ENCODE measurements at places on chromosomes 3 and 15.

GRCh38 chr3:124142389-124142970 is 150.6 kb upstream of the ROPN1 start:
- no peak overlapping the region for H3K27ac ChIP-seq
- H3K36me3 ChIP-seq, result no peaks in the 10 kb centered on the region
- DNase-seq, result peak; percentile 32
- peaks cover 24% of the 10 kb centered on the region for H3K4me1 ChIP-seq

DNA sequence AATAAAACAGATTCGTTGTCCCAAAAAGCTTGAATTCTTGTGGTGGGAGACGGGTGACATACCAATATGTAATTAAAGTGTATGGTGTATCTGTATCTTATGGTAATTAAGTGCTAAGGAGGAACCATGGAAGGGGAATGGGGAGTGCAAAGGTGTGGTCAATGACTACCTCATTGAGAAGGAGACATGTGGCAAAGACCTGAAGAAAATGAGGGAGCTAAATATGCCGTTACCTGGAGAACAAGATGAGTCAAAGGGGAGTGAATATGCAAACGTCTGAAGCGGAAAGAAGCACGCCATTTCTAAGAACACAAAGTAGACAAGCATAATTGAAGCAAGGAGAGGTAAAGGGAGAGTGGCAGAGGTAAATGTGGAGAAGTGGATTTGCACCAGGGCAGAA is 115.7 kb downstream of the SI start:
- no peak for DNase-seq
- H3K27me3 ChIP-seq, result no peaks in the 10 kb centered on the region
- no peak overlapping the region for H3K4me3 ChIP-seq
- no peaks in the 10 kb centered on the region for H3K36me3 ChIP-seq

GRCh38 chr3:48122504-48122903 is 65.7 kb downstream of the CDC25A start:
- DNase-seq, result no peak
- no peaks in the 10 kb centered on the region for H3K36me3 ChIP-seq
- no peaks in the 10 kb centered on the region for H3K27me3 ChIP-seq
- H3K4me3 ChIP-seq, result no peak overlapping the region

- H3K4me3 ChIP-seq, result no peak overlapping the region
- peak; percentile 58 for DNase-seq
- no peaks in the 10 kb centered on the region for H3K36me3 ChIP-seq
These were observed 18.1 kb downstream of the H1-8 start for GRCh38 chr3:129560911-129561594.

DNA sequence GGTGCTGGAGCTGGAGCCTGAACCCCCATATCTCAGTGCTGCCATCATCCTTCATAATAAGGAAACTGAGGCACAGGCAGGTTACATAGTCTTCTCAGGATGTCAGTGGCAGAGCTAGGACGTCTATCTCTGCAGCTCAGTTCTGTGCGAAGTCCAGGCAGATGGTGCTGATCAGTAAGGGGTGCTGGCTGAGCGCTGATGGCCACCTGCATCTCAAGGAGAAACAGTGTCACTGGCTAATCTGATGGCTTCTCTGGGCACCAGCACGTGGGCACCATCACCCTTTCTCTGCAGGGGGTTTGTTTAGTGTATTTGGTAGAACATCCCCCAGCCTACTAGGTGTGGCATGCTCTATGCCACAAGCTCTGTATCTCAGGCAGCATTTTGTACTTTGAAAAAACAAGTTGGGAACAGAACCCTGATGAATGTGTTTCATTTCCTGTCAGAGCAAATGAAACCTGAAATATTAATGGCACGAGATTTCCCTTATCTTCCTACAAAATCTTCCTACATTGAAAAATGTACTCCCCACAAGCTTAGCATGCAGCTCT is 35.1 kb downstream of the APBA2 start:
- H3K4me3 ChIP-seq, result no peak overlapping the region
- no peaks in the 10 kb centered on the region for H3K4me1 ChIP-seq
- no peaks in the 10 kb centered on the region for H3K27me3 ChIP-seq
- H3K36me3 ChIP-seq, result no peaks in the 10 kb centered on the region

- H3K36me3 ChIP-seq, result no peaks in the 10 kb centered on the region
- no peak overlapping the region for H3K27ac ChIP-seq
- DNase-seq, result no peak
- no peaks in the 10 kb centered on the region for H3K27me3 ChIP-seq
- H3K4me1 ChIP-seq, result peaks cover 2% of the 10 kb centered on the region
- no peak overlapping the region for H3K4me3 ChIP-seq
These were observed 22.1 kb downstream of the PDE8A start for GRCh38 chr15:85003593-85004312.

DNA sequence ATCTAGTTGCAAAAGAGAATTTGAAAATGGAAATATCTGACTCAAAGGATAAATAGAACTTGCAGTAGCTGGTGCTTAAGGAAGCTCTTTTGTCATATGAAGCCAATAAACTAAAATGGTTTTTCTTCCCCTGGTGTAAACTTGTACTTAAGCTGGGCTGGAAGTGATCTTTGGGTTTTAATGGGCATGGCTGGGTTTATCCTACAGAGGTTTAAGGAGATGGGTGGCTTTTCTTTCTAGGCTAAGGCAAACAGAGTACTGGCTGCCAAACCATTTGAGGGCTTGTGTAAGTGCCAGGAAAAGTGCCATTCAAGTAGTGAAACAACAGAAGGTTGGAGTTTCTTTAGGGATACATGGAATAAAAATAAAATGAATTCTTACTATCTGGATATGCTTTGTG is 12.1 kb upstream of the UTS2B start:
- H3K4me3 ChIP-seq, result no peak overlapping the region
- H3K4me1 ChIP-seq, result peaks cover 15% of the 10 kb centered on the region
- H3K27me3 ChIP-seq, result no peaks in the 10 kb centered on the region
- no peak overlapping the region for H3K27ac ChIP-seq
- DNase-seq, result no peak
- no peaks in the 10 kb centered on the region for H3K36me3 ChIP-seq
